ENCODE measurements at places on chromosomes 3 and 15. TPM values are rescaled to one million over a fixed set of nuclear protein-coding genes. Genes with fewer than 3 reads are reported as not detected.

DNA sequence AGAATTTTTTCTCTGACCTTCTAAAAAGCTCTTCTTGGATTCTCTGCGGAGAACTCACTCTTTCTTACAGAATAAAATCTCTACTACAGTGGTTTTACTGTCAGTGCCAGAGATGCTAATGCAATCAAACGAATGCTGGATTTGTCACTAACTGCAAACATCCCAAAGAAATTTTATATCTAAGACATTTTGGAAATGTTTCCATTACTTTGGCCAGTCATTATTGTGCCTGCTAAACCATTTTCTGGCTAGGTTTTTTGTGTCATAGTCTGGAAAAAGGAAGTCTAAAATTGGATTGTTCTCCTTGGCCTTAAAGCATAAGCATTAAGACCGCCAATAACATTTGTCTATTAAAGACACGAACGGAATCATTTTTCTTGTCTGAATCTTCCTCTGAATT, 54.0 kb downstream of the PLOD2 start:
- no peak overlapping the region for H3K4me3 ChIP-seq
- H3K27me3 ChIP-seq: no peaks in the 10 kb centered on the region
- DNase-seq: no peak

The CRBN gene
- 39.3 TPM for total RNA-seq

DNA sequence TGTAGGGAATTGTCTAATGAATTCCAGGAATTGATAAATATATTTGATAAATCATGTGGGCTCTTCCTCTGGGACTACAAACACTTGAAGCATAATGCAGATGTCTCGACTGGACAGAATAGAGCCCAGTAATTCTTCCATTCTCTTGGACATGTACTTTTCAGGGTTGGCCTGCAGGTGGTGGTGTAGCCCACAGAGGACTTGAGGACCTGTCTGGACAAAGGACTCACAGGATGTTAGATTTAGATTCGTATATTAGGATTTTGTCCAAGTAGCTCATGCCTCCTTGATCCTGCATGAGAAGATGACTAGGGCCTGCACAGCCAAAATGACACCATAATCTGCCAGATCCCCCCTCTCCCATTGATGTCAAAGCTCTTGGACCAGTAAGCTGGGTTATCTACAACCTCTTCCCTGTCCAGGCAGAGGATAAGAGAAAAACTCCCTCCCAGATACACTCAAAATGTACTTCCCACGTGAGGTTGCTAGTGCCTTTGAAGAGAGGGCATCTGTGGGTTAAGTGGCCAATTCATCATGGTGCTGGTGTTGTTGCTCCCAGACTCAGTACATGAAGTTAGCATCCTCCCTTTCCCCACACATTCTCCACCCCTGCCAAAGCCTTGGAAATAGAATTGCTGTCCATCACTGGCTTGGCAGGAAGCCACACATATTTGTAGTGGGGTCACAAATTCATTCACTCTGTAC, 88.6 kb upstream of the ZNF280D start:
- H3K27me3 ChIP-seq: peaks cover 3% of the 10 kb centered on the region
- H3K4me3 ChIP-seq: no peak overlapping the region
- H3K27ac ChIP-seq: no peak overlapping the region
- H3K36me3 ChIP-seq: no peaks in the 10 kb centered on the region
- no peak for DNase-seq
- H3K4me1 ChIP-seq: no peaks in the 10 kb centered on the region

DNA sequence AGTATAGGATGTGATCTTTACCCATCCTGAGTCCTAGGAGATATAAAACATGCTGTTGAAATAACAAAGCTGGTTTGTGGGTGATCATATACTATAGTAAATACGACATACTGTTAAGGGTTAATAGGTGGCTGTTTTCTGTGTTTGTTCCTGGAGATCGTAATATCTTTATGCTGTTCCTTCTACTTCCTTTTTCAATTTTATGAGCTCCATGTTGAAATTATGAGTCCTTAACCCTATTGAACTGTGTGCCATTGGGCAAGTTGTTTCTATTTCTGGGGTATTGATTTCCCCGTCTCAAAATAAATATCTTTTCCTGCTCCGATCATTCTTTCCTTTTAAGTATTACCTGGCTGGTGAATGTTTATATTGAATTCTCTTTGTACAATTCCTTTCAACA, 115.1 kb downstream of the LPP start:
- peaks cover 30% of the 10 kb centered on the region for H3K4me1 ChIP-seq
- no peak for DNase-seq
- H3K27me3 ChIP-seq: no peaks in the 10 kb centered on the region
- no peaks in the 10 kb centered on the region for H3K36me3 ChIP-seq
- no peak overlapping the region for H3K4me3 ChIP-seq

The DLL4 gene
- total RNA-seq: 0.17 TPM

The GOLGA8N gene
- total RNA-seq: 150 TPM

DNA sequence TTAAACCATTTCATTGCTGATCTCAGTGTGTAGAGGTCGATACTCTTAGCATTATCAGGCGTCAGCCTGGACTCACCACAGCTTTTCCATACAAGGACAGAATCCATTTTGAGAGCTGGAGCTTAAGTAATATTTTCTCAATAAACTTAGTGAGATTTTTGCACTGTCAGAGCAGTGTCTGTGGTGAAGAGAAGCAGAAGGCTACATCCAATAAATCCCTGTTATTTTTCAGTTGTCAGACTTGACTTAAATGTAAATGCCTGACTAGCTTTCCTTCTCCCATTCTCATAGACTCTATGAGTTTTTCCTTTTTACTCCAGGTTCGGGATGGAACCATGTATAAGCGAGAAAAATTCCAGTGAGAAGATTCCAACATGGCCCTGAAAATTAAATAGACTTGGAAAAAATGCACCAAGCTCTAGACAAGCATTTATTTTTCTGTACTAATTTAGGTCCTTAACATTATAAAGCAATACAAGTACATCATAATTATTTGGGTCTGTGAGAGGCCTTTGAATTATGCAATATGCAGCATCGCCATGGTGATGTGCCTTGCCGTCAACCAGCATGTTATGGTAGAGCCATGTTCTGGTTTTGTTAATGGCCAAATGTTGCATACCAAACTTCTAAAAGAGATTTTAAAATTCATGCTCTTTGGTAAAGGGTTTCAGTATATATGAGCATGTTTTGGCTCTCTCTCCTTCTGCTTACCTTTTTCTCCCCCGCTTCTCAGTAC, 62.0 kb downstream of the RARB start:
- no peaks in the 10 kb centered on the region for H3K4me1 ChIP-seq
- no peaks in the 10 kb centered on the region for H3K27me3 ChIP-seq
- peaks cover 30% of the 10 kb centered on the region for H3K36me3 ChIP-seq

GRCh38 chr15:59594493-59594942, 17.1 kb upstream of the GCNT3 start:
- no peak overlapping the region for H3K4me3 ChIP-seq
- no peak for DNase-seq
